Omental fat pad (tissue), 4 donors: ENCODE measurements at places on chromosomes 2 and 18. TPM values are rescaled to one million over a fixed set of nuclear protein-coding genes. Genes with fewer than 3 reads are reported as not detected.

PLGLB1 gene
- not detected for total RNA-seq

IKZF2 gene
- total RNA-seq: 11.2 TPM

CABLES1 gene
- 95.9 TPM for total RNA-seq

HOXD12 gene
- total RNA-seq: not detected

IL37 gene
- total RNA-seq: not detected

PSMA8 gene
- total RNA-seq: not detected

GRCh38 chr2:27803046-27803445 is 31.5 kb downstream of the MRPL33 start:
- DNase-seq: no peak
